ENCODE measurements at places on chromosomes 16 and 17.
A peak's percentile ranks its signal among the peaks of the same experiment; 100 is the strongest.

DNA sequence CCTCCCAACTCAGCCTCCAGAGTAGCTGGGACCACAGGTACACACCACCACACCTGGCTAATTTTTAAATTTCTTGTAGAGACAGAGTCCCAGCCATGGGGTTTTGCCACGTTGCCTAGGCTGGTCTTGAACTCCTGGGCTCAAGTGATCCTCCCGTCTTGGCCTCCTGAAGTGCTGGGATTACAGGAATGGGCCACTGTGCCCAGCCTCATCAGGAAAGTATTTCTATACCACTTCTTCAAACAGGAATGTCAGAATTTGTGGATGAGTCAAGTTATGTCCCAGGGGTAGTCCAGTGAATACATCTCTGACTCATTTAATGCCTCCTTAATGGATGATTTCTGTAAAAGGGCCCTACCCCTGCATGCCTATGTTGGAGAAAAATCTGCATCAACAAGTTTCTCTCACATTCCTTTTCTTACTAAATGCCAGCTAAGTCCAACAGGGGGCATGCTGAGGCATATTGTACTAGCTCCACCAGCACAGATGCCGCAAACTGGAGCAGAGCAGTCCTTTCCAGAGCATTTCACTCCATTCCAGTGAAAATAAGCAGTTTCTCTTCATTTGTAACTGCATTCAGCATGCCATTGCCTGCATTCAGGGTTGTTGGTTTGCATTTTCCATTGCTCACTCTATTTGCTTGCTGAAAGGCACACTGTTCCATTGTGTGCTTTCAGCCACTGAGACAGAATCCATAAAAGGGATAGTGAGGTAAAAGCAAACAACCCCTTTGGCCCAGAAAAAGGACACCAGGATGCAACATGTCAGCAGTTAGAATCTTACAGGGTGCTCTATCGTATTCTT is 5.3 kb upstream of the CAVIN1 start:
- DNase-seq, result peak; percentile 42

GRCh38 chr17:1865252-1866037 is 35.6 kb downstream of the RPA1 start:
- DNase-seq, result no peak

DNA sequence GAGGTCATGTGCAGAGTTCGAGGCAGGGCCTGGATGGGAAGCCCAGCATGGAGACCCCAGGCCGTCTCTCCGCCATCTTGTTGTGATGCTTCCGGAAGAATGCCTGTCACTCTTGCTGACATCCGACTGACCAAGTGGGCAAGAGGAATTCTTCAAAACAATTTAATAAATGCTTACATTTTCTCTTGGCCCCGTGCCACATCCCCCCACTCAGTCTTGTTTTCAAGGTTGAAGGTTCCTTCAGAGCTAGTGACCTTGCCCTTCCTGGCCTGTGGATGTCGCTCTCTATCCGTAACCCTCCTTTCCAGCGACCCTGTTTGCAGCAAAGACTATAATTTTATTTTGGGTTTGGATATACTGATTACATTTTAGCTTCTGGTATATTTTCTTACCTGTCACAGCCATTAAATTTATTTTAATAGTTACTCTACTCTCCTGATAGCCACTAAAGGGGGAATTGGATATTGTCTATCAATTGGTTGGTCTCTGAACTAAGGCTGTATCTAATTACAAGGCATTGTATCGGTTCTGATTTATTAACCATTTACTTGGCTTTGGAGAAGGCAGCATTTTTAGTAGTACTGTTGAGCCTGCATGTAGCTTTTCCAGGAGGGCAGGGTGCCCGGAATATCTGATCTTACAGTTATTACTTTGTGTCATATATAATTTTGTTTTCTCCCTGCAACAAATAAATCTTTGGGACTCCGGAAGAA is 264.5 kb downstream of the WWOX start:
- DNase-seq, result no peak

DNA sequence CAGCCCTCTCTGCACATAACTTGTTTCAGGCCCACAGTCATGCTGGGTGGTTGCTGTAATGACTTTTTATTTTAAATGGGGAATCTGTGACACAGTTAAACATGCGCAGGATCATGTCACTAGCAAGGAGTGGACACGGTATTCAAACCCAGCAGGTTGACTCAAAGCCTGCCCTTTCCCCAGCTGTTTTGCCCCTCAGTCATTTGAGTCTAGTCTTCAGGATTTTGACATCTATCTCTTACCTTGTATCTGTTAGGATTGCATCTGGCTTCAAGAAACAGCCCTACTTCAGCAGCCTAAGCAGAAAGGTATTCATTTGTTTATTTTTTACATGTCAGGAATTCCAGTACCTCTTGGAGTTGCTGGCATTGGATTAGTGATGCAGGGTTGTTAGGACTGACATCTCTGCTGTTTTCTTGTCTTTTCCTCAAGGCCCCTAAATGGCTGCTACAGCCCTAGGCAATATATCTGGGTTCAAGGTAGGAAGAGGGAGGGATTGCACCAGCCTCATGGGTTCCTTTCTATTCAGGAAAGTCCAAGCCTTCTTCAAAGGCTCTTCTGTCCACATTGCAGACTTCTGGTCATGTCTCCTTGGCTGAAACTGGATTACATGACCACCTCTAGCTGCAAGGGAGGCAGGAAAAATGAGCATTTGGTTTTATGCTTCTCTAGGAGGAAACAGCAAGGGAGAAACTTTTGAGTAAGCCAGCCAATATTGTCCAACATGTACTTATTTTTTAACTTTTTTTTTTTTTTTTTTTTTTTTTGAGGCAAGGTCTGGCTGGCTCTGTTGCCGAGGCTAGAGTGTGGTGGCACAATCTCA is 22.8 kb downstream of the ABCC1 start:
- DNase-seq, result no peak

DNA sequence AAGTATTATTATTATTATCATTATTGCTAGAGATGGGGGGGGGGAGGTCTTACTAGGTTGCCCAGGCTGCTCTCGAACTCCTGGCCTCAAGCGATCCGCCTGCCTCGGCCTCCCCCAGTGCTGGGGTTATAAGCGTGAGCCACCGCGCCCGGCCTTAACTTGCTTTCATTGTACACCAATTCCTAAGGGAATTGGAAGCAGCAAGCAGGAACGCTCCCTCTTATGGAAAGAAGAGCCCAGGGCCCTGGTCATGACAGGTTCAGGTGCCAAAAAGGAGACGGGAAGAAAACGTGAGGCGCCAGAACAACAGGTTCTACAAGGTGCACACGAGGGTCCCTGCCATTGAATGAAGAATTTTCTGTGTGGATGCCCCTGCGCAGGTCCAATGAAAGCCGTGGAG is 540 bp upstream of the RPL38 start:
- no peak for DNase-seq

DNA sequence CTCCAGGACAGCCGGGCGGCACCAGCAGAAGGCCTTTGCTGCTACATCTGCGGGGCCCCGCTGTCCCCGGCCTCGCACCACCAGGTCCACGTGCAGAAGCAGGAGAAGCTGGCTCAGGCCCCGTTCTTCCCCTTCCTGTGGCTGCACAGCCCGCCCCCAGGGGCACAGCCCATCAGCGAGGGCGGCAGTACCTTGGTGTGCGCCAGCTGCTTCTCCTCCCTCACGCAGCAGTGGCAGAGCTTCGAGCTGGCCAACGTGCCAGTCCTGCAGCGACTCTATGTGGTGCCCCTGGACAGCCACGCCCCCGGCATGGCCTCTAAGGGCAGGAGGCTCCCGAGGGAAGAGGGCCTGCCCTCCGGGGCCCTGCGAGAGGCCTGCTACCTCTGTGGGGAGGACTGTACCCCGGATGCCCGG is 58.3 kb upstream of the CIBAR2 start:
- peak; percentile 45 for DNase-seq

GRCh38 chr17:50479522-50480141 is 972 bp downstream of the RSAD1 start:
- DNase-seq, result peak; percentile 48

- DNase-seq, result no peak
Measured at GRCh38 chr16:49514073-49514980, 140.7 kb downstream of the C16orf78 start.

GRCh38 chr16:68948230-68948910 is 105.0 kb downstream of the TANGO6 start:
- DNase-seq, result no peak

GRCh38 chr17:82358465-82359350 is at the start of gene TEX19:
TEX19 (plus strand) TSS chr17:82359247; CDS start chr17:82362151, 2,904 bp downstream.
- DNase-seq, result no peak

DNA sequence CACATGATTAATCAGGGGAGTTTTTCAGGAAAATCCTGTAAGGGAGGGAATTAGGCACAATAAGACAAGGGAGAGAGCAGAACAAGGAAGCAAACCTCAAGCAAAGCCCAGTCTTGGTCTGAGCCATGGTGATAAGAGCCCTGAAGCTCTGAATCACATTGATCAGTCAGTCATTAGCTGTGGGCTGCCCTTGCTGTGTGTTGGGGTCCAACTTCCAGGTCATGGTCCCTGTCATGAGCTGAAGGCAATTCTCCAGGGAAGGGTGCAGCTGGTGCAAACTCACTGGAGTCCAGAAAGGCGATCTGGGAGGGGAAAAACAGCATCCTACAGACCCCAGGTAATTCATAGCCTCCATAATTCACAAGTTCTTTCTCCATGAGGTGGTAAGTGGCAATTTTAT is 89.9 kb downstream of the CYLD start:
- DNase-seq, result no peak

DNA sequence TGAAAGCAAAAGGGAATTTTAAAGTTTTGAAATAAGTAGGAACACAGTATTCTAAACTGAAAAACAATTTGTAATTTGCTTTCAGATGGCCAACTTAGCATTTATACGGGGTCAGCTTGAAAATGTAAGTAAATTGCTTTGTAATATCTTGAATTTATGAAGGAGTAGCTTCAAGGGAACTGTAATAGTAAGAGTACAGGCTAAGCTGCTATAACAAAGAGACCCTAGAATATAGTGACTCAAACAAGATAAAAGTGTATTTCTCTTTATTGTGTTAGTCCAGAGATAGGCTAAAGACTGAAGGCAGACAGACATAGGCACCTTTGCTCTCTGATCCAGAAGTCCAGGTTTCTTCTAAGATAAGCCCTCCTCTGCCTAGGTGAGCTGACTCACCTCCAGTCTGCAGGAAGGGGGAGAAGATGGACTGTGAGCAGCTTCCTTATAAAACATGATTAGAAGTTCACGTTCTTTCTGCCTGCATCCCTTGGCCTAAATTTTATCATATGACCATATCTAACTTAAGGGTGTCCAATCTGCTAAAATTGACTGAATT is 3.2 kb downstream of the TTC19 start:
- no peak for DNase-seq

GRCh38 chr17:55783684-55784245 is 32.9 kb downstream of the PCTP start:
- no peak for DNase-seq

DNA sequence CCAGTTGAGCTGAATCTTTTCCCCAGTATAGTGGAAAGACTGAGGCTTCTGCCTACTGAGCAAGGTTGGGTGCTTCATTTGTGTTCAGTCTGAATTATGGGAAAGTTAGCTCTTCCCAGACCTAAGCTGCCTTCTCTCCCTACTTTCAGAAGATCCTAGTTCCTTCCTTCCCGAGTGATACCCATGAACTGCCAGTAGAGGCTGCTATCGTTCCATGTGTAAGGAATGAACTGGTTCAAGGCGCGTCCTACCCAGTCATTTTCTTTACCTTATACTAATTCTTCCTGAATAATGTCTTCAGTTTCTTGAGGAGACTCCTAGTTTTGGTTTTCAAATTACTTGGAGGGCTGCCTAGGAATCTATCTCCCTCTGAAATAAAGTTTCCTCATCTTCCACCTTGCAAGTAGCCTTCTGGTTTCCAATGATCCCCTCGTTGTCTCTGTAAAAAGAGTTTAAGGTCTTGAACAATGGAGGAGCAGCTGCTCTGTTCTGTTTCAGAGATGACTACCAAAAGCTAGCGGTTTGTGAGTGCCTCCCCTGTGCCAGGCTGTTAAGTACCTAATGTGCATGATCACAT is 934 bp upstream of the AOC2 start:
- DNase-seq, result peak; percentile 35

- no peak for DNase-seq
Measured at GRCh38 chr17:13212860-13213259, 195.0 kb upstream of the ELAC2 start.

GRCh38 chr17:50953831-50954601 is 87.9 kb upstream of the TOB1 start:
- DNase-seq, result no peak

GRCh38 chr16:49410226-49410625 is 36.6 kb downstream of the C16orf78 start:
- no peak for DNase-seq

DNA sequence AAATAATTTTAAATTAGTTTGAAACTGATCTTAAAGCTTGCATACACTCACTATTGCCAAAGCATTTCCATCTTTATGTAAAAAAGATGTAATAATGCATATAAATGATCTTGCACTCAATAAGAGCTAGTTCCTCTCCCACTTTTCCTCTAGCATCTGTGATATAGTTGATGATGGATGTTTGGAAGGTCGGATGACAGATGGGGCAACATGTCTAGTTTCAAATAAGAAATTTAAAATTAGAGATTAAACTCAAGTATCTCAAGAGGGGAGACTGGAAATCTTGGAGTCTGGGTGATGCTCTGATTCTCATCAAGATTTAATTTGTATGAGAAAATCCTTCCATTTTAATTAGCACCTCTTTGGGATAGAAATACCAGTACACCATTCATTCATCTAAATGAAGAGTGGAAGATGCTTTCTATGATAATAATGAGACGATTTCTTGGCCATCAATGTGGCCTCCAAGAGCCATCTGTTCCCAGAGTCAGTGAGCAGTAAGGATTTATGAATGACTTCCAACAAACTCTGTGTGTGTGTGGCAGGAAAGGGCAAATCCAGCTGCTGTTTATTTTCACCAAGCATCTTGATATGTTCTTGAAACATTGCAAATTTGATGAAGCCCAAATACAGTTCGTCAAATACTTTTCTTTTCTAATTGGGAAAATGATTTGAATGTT is 616.3 kb upstream of the CDH8 start:
- peak; percentile 28 for DNase-seq

GRCh38 chr17:36601303-36602029 is at the start of gene MRM1:
MRM1 (plus strand) TSS chr17:36601583; CDS start chr17:36601811, 228 bp downstream.
- DNase-seq, result peak; percentile 71

- DNase-seq, result no peak
Measured at GRCh38 chr17:46851029-46851741, at the start of gene WNT9B. WNT9B (plus strand) TSS chr17:46851583; CDS start chr17:46851639, 56 bp downstream.

- DNase-seq, result no peak
Measured at GRCh38 chr17:68381076-68381900, 76.0 kb downstream of the WIPI1 start.

DNA sequence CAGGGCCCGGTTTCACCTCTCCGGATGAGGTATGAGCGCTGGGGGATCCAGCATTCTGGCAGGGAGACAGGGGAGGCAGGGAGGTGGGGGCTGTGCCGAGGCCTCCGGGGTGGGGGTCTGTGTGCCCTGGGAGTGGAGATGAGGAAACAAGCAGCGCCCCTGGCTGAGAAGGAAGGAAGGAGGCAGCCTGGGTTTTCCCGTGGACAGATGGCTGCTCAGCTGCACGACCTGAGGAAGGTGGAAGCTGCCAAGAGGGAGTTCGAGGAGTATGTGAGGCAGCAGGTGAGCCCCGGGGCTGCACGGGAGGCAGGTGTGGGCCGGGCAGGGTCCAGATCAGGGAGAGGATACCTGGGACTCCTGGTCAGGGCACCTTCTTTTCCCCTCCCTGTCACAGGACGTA is 4.3 kb downstream of the RNF112 start:
- no peak for DNase-seq

All from DMS 273 treated with DMSO at 0.1 percent for 48 hours (cell line).